NCI-H146 (cell line): ENCODE measurements at places on chromosomes 6 and 20.

DNA sequence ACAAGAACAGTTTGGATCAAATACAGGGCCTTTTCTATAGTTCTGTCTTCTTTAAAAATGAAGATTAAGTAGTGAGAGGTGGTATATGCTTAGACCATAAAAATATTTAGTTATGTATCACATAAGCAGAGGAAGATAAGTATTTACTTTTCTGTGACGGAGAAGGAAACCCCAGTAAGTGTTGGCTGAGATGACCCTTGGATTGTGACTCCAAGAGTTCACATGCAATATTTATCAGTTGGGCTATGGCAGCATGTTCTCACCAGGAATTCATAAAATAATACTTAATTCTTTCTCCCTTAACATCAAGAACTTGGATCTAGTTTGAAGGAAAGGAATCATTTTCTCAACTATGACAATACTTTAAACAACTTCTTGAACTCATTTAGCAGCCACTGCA, 98.4 kb upstream of the TBX18 start:
- no peak for DNase-seq

- no peak for DNase-seq
Measured at GRCh38 chr20:45052698-45053429, 48.1 kb downstream of the KCNS1 start.

GRCh38 chr6:101083533-101084175, 202.5 kb upstream of the ASCC3 start:
- DNase-seq, result no peak

DNA sequence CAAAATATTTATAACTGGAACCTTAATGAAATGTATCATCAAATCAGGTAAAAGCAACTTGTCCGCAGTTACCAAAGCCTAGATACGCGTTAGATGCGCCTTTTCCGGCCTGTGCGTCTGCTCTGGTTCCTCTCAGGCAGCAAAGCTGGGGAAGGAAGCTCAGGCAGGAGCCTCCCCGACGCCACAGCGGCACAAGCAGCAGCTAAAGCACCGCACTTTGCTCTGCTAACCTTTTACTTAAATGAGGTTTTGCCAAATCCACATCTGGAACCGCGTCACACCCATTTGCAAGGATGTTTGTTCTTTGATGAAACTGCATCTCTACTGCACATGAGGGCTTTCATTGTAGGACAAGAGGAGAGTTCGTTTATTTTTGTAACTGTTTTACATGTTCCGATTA, 36.8 kb downstream of the THBS2 start:
- DNase-seq, result no peak

DNA sequence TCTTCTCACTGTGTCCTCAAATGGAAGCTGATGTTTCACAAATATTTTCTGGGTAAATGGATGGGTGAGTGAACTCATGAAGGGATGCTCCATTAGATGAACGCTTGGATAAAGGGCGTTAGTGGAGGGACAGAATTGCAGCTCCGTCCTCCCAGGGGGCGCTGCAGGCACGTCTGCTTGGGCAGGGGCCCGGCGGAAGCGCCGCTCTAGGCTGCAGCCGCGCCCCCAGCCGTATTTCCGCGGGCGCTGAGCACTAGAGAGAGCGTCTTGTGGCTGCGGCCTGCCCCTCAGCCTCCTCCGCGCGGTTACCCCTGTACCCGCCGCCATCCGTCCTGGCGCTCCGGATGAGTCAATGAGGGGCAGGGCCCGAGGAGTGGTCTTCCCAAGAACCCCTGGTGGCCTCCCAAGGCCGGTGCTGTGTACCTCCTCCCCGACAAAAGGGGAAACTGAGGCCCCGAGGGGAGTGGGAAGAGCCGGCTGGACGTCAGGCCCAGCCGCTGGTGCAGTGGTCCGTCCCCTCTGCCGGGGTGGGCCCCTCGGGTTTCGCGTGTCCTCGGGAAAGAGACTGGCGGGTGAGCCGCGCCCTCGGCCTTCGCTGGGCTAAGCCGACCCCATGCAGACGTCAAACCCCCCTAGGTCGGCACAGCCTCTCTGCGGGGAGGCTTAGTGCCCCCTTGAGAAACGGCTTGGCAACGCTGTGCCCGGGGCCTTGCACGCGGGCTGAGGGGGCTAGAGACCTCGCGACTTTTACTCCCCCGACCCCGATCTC, 11.5 kb upstream of the SNHG17 start:
- DNase-seq, result peak; percentile 94

- DNase-seq, result no peak
Measured at GRCh38 chr6:6860863-6861262, 246.9 kb upstream of the RREB1 start.

DNA sequence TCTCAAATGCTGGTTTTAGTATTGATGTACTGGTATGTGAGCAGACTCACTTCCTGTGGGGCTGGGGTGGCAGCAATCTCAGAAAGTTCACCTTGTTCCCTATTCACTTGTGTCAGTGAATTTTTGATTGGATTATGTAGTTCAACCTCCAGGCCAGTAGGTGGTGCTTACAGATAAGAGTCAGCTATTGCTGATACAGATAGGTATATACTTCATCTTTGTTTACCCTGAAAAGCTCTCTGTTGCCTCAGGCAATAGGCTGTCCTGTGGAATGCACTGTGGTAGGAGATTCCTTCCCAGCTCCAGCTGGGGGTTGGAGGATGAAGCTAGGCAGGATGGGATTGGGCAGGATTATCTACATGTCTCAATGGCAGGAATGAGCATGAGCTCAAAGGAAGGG, 851.2 kb upstream of the EYS start:
- peak; percentile 7 for DNase-seq

DNA sequence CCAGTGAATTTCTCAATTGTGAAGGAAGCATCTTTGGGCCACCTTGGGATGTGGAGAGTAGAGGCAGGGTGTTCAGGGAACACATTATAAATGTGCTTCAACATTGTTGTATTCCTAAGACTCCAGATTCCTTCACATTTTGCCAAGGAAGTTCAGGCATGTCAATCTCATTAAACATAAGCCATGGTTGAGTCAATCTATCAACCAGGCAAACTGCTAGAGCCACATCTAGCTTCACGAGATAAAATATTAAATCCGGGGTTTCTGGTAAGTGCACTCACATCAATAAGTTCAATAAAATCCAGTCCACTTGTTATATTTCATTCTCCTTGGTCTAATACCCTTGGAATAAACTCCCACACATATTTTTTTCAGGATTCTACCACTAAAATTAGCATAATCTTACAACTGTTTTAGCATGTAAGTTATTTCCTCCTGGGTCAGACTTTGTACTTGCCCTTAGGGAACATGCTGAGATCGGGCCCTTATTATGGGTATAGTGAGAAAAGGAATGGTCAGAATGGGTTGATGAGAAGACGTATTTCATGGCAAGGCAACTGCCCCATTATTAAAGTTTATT, 93.6 kb downstream of the ADTRP start:
- DNase-seq, result no peak

GRCh38 chr20:63452341-63452740, 20.1 kb downstream of the KCNQ2 start:
- no peak for DNase-seq

- no peak for DNase-seq
Measured at GRCh38 chr6:157430834-157431233, 49.8 kb downstream of the ZDHHC14 start.

- no peak for DNase-seq
Measured at GRCh38 chr6:163813979-163814493, 399.5 kb downstream of the QKI start.

GRCh38 chr6:159728531-159728964, 1.2 kb downstream of the WTAP start:
- no peak for DNase-seq

DNA sequence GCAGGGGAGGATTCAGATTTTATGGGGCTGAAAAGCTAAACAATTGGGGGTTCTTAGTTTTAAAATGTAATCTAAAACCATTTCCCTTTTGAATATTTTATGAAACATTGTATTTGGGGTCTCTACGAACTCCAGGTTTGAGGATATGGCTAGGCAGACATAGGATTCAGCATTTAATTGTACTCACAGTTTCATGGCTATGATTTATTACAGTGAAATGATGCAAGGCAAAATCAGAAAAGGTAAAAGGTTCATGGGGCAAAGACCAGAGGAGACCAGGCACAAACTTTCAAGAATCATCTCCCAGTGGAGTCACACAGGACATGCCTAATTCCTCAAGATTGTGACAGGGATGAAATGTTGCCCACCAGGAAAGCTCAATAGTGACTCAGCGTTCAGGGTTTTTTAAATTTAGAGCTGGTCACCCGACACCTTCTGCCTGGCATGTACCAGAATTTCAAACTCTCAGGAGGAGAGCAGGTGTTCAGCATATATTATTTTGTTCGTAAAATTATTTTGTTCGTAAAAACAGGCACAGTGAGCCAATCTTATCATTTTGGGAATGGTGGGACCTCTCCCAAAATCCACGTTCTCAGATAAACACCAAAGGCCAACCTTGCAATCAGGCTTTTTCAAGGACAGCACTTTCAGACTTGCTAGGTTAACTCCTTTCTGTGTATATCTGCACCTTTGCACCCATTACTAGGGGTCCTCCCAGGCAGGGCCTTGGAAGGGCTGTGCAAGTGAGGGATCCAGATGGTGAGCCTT, 270.3 kb downstream of the NKAIN2 start:
- DNase-seq, result no peak

DNA sequence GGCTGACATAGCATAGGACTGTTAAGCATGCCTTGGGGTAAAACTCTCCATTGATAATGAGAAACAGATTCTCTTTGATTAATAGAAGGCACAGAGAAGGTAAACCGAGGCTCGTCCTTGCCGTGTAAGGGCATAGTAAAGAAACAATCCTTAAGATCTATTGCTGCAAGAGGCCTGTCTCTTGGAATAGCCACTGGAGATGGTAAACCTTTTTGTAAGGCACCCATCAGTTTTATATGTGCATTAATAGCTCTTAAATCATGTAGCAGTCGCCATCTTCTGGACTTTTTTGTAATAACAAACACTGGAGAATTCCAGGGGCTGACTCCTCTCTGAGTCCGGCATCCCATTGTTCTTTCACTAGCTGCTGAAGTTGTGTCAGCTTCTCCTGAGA, 8.4 kb upstream of the ABHD12 start:
- peak; percentile 79 for DNase-seq

- no peak for DNase-seq
Measured at GRCh38 chr20:25535762-25536161, 49.6 kb downstream of the NINL start.
